ENCODE measurements at places on chromosomes 7 and 10.

DNA sequence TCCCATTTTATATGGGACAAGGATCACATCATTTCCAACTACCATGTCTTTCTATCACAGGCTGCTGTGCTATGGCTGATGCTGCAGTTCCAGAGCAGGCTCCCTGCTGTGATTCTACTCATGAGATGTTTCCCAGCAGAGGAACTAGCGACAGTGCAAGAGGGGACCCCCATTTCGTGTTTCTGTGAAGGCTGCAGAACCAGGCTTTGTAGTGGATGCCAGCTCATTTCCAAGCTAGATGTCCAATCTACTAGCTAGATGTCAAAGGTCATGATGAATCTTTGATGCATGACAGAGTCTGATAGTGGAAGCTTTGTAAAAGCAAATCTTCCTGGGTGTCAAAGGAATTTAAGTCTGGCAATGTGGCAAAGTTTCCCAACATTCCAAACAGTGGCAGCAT is 21.2 kb upstream of the MYO3A start:
- DNase-seq = no peak

- DNase-seq = no peak
These were observed 19.7 kb upstream of the RHOBTB1 start for GRCh38 chr10:60963441-60964256.

DNA sequence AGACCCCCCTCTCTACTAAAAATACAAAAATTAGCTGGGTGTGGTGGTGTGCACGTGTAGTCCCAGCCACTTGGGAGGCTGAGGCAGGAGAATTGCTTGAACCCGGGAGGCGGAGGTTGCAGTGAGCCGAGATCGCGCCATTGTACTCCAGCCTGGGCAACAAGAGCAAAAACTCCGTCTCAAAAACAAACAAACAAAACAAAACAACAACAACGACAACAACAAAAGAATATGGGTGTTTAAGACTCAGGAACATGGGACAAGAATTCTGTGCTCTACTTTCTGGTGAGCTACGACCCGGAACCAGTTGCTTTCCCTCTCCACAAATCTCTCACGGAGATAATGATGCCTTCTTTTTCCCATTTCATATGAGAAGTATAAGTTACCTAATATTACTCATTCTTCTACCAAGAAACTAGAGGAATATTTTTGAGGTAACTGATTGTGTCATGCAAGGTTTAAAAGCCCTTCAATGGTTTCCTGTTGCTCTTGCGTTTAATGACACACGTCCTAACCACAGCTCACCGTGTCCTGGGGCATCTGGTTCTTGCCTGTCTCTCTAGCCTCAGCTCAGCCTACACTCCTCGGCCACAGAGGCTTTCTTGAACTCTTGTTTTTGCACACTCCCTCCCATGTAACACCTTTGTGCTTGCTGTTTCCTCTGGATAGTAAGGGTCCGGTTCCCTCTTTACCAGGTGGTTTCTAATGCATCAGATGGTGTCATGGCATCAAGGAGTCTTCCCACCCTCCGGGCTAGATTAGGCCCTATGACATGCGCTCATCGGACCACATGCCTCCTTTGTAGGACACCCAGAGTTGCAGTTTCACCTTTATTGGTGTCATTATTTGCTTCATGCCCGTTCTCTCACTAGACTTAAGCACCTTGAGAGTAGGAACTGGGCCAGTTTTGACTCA is 67.5 kb downstream of the PFKFB3 start:
- peak; percentile 58 for DNase-seq

GRCh38 chr7:117963264-117964197 is 90.3 kb upstream of the CTTNBP2 start:
- no peak for DNase-seq

DNA sequence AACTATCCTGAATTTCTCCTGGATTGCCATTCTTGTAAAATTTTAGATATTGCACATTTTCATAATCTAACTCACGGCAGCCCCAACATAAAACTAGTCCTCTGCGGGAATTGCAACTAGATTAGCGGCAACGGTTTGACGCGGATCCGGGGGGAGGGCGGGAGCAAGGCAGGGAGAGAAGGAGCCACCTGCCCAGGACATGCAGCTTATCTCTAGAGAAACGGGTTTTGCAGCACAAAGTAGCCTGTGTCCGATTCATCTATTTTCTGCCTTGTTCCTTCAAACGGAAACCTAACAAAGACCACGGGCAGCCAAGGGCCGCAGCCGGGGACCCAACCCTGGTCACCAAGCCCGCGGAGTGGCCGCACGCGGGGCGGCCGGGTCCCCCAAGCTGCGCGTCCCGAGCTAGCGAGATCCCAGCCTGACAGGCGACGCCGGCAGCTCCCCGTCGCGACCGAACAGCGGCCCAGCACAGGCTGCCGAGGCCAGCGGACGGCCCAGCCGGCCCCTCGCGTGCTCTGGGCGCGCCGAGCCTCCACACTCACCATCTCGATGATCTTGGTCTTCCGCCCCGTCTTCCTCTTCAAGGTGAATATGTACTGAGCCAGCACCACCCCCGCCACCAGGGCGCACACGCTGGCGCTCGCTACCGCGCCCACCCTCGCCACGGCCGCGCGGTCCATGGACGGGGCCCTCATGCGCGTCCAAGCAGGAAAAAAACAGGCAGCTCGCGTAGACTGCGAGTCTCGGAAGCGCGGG is at the start of gene NT5C3A:
TSS of gene NT5C3A (minus strand) at position 754 of the 759 bp plus-strand sequence. CDS start at position 683, 71 bp downstream.
- no peak for DNase-seq

DNA sequence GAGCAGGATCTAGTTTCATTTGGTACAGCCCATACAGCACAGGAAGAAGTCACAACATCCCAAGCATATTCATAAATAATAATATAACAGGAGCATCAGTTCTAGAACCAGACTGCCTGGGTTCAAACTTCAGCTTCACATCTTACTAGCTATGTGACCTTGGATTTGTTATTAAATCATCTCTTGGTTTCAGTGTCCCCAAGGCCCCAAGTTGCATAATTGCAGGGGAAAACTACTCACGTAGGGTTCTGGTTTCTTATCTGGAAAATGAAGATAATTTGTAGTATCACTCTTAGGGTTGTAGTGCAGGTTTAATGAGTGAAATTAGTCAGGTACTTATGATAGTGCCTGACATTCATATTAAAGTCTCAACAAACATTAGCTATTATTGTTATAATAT is 5.5 kb upstream of the IQUB start:
- DNase-seq = no peak

DNA sequence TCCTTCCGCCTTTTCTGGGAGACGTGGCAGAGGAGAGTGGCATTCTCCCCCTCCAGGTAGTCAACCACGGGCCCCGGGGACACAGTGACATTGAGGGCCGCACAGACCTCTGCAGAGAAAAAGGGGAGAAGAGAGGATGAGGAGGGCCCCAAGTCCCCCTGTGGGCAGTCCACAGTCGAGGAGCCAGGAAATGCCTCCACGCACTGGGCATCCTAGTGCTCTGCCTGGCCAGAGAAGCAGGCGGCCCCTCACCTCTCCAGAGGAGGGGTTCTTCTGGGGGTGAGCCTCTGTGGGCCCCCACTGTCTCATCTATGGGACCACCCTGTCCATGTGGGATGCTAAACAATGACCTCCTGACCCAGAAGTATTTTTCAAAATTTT is 7.4 kb downstream of the VSTM4 start:
- DNase-seq = no peak

DNA sequence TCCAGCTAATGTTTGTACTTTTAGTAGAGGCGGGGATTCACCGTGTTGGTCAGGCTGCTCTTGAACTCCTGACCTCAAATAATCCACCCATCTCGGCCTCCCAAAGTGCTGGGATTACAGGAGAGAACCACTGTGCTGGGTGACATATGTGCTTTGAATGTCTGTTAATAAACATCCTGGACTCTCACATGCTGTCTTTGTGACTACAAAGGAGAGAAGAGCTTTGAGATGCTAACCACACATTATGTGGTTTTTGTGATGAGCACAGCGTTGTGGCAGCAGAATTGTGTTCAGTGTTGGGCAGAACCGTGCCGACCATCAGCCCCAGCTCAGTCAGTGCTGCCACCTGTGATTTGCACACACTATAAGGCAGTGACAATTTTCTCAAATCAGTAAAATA is 500.1 kb upstream of the KLF6 start:
- no peak for DNase-seq

- no peak for DNase-seq
These were observed 29.7 kb downstream of the GNA12 start for GRCh38 chr7:2814186-2814945.

- no peak for DNase-seq
These were observed 142.2 kb downstream of the PLPP4 start for GRCh38 chr10:120599200-120599724.

- no peak for DNase-seq
These were observed 119.0 kb downstream of the ZFAND4 start for GRCh38 chr10:45553613-45554012.

- no peak for DNase-seq
These were observed 308.1 kb downstream of the WDR37 start for GRCh38 chr10:1364151-1364910.

- DNase-seq = no peak
These were observed 28.6 kb downstream of the MTURN start for GRCh38 chr7:30163231-30163894.

- DNase-seq = no peak
These were observed 57.2 kb downstream of the SLC29A4 start for GRCh38 chr7:5339955-5340354.

DNA sequence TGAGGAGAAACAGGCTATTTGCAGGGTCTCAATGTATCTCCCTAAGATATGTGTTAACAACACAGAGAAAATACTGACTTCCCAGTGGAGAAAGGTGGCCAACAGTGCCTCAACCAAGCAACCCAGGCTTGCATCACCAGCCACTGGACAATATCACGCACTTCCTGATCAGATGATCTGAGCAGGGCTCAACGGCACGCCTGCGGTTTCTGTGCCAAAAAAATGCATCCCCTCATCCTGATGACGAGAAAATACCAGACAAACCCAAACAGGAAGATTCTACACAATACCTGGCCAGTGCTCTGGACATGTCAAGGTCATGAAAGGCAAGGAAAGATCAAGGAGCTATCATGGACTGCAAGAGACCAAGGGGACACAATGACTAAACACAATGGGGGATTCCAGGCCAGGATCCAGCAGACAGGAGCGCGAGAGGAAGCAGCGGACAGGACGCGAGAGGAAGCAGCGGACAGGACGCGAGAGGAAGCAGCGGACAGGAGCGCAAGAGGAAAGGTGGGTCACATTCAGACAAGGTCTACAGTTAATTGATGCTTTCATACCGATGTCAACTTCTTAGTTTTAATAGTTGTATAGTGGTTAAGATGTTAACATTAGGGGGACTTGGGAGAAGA is 51.1 kb downstream of the GNA12 start:
- no peak for DNase-seq

Data from bone marrow (tissue), 2 donors.